Stimulated activated CD4-positive, alpha-beta T cell treated with anti-CD3 and anti-CD28 coated beads, Interleukin-12 subunit alpha, Interleukin-12 subunit beta, amount 100 ng/mL, for 24 hours (primary cell): ENCODE measurements at places on chromosomes 2 and 18.

DNA sequence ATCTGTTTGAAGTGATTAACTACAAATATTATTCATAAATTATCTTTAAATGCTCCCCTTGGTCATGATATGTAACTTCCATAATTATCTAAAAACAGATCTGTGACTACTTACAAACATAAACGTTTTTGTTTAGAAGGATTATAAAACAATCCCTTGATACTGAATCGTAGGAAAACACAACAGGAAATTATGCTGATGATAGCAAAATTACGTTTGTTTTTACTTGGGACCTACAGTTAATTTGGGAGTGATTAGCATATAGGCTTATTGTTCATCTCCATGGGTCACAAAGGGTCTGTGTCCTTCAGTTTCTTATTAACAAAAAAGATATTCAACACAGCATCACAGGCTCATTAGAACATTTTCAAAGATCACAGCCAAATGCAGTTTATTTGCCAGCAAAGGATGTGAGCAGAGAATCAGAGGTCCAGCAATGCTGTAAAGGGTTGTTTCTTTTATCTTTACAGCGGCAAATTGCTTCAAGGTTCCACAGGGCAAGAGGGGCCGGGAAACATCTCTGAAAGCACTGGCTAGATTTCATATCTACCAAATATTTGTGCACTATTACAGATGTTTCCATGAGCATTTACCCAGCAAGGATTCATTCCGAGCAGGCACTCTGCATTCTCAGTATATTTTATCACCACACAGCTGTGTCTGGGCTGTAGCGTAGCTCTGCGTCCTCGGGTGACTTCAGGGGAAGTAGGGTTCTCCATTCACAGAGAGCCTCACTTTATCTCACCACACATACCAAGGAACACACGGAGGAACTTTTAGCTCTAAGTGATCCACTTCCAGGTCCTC is 4.1 kb downstream of the CCDC195 start:
- no peak for DNase-seq

GRCh38 chr18:21452796-21453510 is 147.6 kb downstream of the ESCO1 start:
- no peak for DNase-seq

GRCh38 chr18:62925031-62925688 is 209.8 kb downstream of the PHLPP1 start:
- no peak for DNase-seq

GRCh38 chr2:144378551-144378950 is 141.4 kb downstream of the ZEB2 start:
- DNase-seq: no peak

GRCh38 chr2:136766073-136766404 is 694 bp downstream of the THSD7B start:
- DNase-seq: no peak

- DNase-seq: no peak
Observed at GRCh38 chr2:83055376-83056010, 1403.6 kb downstream of the SUCLG1 start.

- DNase-seq: no peak
Observed at GRCh38 chr2:88247531-88247930, 77.4 kb downstream of the THNSL2 start.

DNA sequence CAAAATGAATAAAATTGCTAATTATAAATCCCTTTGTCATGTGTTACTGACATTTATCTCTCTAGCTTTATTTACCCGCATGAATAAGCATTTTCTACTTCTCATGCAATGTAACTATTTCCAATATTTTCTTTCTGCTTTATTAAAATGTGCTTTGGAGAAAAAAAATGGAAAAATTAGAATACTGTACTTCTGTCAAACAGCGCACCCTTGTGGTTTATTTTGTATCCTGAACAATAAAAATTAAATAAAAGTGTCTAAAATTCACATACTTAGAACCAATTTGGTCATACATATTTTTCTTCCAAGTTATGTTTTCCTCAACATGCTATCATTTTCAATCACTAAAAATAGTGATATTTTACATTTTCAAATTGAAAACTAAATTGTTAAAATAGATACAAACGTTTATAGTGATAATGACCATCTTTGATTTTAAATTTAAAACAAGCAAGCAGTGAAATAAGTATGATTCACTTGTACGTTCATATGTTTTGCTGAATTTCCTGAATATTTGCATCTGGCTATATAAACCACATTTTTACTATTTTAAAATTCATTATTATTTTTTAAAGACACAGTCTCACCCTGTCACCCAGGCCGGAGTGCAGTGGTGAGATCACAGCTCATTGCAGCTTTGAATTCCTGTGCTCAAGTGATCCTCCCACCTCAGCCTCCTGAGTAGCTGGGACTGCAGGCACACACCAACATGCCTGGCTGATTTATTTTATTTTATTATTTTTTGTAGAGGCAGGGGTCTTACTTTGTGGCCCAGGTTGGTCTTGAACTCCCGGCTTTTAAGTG is 95.9 kb upstream of the GRB14 start:
- DNase-seq: no peak

- no peak for DNase-seq
Observed at GRCh38 chr2:33652830-33653229, 53.7 kb upstream of the FAM98A start.

DNA sequence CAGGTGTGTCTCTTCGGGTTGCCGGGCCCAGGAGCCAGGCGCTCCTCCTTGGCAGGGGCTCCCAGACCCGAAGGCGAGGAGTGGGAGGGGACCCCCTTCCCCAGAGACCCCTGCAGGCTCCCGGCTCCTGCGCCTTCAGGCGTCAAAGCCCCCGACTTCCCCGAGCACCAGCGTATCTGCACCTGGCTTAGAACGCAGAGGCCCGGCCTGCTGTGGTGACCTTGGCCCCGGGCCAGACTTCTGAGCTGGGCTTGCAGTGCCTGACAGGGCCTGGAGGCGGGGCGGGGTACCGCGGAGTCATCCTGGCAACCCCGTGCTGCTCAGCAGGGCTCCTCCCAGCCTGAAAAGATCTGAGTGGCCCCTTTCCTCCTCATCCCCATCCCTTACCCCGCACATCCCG is 27.0 kb downstream of the SKA1 start:
- DNase-seq: no peak

DNA sequence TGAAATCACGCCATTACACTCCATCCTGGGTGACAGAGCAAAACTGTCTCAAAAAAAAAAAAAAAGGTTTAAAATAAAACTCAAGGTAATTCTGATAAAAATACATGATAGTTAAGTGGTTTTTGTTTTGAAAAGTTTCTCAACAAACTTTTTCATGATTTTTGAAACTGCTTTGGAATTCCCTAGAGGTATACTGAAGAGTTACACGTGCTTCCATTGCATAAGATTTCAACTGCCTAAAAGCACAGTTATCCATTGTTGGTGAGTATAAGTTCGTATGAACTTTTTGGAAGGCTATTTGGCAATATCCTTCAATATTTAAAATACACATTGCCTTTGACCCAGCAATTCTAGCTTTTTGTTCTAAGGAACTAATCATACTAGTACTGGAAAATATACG is 74.9 kb downstream of the USP34 start:
- DNase-seq: no peak

DNA sequence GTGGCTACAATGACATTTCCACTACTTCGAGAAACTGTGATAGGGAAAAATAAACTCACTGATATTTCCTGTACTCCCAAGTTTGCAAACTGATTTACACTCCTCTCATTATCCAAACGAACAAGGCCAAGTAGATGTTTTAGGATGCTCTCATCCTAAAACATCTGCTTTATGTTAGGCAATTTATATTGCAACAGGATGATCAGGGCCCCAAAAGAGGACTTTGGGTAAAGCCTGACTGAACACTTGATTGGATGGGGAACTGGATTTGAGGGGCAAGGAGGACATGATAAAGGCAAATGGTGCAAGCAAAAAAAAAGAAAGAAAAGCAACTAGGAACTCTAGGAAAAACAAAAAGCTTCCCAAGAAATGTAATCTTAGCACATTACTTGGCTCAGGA is 2.1 kb upstream of the HES6 start:
- DNase-seq: no peak

DNA sequence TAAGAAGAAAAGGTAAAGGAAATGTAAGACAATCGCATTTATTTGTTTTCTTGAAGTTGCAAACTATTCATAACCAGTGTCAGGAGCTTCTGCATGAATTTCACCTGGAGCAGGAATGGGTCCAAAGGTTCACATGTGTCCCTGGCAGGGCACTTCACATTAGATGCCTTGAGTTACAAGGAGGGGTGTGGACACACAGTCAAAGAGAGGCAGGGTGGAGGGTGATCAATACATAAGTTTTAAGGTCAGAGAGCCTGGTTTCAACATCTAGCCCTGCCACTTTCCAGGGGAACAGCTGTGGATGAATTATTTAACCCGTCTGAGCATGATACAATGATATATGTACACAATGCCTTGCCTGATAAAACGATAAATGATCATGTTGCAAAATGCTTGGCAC is 321.4 kb downstream of the CYP26B1 start:
- no peak for DNase-seq

DNA sequence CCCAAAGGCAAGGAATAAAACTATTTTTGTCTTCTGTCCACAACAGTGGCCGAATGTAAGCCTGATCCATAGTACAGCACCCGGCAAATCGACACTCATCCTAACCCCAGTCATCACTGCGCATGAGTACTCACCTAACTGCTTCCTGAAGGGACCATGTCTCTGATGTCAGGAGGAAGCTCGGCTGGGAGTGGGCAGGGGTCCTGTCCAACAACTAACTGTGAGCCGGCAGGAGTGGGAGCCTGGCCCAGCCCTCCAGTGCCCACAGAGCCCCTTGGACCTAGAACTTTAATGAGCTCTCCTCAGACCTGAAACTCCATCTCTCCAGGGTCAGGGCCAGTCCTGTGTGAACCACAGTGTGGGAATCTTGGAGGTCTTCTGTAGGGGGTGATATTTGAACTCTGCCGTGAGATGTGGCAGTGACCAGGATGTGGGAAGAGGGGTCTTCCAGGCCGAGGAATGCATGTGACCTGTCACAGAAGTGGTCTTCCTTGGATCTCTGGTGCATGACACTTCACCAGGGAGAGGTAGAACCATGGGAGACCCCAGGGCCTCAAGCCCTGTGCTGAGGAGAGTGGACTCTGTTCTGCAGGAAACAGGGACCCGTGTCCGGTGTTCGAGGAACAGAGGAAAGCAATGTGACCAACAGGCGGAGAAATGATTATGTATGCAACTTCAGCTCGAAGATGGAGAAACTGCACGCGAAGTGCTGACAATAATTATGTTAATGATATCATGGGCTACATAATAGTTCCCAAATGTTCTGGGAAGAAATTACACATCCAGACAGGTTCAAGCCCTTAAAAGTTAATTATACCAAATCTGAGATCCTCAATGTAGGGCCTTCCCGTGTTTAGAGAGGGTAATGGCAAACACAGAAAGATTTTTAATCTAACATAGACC is 240.1 kb upstream of the HDAC4 start:
- DNase-seq: no peak

- no peak for DNase-seq
Observed at GRCh38 chr2:152655880-152656279, 61.4 kb downstream of the PRPF40A start.

GRCh38 chr2:196957881-196958525 is 31.5 kb upstream of the PGAP1 start:
- no peak for DNase-seq

DNA sequence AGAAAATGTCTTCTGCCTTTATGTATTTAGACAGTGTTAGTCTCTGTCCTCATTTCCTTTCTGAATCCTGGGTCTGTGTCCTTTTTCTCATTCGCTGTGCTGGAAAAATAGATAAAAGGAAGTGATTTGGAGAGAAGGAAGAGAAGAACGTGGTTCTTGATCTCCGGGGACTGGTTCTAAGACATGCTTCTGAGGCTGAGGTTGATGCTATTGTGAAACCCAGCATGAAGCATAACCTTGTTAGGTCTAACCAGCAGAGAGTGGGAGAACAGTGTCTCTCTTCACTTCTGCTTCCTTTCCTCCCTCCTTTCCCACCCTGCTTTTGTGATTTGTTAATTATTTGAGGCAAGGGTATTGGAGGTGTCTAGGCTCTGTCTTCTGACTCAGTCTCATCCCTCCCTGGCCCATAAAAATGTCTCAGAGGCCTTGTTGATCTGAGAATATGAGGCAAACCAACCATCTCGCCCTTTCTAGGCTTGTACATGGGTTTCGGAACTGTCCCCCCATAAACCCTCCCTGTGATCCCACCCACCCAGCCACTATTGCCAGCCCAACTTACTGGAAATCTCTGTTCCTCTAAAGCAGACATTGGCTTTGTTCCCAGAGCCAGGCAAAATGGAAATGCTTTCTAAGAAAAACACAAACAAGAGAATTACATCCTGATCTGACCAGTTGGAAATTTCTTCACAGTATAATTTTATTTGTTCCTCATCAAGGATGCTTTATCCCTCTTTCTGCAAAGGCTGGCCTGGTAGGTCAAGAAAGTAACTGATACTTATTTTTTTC is 360.6 kb upstream of the TNP1 start:
- no peak for DNase-seq

DNA sequence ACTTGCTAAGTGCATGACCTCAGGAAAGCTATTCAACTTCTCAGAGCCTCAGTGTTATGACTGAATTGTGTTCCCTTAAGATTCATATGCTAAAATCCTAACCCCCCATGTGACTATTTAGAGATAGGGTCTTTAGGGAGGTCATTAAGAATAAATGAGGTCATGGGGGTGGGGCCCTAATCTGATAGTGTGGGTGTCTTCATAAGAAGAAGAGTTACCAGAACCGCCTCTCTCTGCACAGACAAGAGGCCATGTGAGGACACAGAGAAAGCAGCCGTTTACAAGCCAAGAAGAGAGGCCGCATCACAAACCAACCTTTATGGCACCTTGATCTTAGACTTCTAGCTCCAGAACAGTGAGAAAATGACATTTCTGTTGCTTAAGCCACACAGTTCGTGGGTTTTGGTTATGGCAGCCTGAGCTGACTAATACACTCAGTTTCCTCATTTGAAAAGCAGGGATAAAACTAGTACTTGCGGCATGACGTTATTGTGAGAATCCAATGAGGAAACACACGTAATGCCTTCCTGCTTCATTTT is 9.9 kb downstream of the SH2D6 start:
- DNase-seq: no peak

DNA sequence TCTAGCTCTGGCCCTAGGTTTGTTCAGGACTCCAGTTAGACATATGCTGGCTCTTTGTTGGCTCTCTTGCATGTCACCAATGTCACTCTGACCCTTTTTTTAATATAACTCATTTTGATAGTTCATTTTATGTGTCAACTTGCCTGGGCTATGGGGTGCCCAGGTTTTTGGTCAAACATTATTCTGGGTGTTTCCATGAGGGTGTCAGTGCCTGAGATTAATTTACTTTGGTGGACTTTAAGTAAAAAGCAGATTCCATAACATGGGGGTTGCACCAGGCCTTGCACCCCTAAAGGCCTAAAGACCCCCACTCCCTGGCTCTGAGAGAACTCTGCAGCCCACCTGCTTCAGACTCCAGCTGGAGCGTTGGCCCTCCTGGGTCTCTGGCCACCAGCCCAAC is 48.1 kb upstream of the SNTG2 start:
- DNase-seq: no peak

- no peak for DNase-seq
Observed at GRCh38 chr2:63651861-63652651, 63.3 kb downstream of the MDH1 start.

GRCh38 chr2:239326831-239327535 is 73.8 kb downstream of the HDAC4 start:
- DNase-seq: peak; percentile 48
